ENCODE measurements at places on chromosomes 6 and 20.

DNA sequence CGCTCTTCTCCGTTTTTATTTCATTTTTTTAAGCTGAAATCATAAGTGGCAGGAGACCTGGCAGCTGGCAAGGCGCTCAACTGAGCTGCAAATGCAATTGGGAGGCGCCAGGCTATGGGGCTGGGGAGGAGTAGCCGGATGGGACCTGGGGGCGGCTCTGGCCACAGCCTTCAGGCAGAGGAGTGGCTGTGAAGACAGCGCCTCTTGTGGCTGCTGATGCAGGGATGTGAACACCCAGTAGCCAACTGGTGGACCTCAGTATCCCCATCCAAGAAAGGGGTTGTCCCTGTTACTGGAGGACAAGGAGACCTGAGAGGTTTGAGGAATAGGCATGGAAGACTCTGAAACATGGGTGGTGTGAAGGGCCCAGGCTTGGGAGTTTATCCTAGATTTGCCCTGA, 12.6 kb downstream of the KCNK17 start:
- no peak for DNase-seq

GRCh38 chr20:1805161-1805581, 90.0 kb upstream of the SIRPA start:
- no peak for DNase-seq

GRCh38 chr6:11732036-11732631, 46.5 kb downstream of the ADTRP start:
- peak; percentile 88 for DNase-seq

DNA sequence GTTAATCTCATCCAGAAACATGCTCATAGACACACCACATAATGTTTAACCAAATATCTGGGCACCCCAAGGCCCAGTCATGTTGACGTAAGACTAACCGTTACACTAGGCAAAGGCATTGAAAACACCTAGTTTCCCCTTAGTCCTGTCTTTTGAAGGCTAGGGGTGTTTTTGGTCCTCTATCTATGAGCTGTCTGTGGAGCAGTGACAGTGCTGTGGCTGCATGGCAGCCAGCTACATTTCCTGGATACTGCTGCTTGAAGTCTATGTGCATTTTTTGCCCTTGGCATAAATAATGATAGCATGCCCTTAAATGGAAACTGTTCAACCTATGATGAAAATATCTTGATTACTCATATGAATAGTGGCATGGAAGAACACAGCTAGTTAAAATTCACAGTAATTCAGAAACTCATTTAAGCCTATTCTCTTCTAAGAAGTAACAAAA, 18.6 kb downstream of the FARS2 start:
- DNase-seq, result no peak

- DNase-seq, result no peak
These were observed 528.5 kb upstream of the BTBD3 start for GRCh38 chr20:11389186-11389585.

DNA sequence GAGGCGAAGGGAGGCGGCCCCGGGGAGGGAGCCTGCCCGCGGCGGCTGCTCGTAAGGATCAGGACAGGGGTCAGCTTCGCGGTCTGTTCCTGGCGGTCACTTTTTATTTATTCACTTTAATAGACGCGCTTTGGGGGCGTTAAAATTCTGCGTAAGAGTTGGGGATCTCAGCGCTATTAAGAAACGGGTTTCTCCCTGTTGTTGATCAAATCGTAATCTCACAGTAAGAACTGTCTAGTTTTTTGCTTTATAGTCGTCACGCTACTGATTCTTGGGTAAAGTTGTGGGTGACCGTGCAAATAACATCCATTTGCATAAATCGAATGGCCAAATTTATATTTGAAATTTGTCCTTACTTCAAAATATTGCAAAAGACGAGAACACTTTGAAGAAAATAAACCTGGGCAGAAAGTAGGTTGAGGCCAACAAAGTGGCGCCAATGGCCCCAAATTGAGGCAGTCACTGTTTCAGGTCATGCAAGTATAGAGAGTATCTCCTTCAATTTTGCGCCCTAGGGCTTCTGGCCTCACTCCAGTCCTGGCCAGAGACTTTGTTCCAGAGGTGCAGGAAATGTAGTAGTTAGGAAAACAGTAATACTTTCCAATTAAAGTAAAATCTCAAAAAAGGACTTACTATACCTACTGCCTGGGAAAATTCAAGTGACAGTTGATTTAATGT, 963 bp upstream of the RMND1 start:
- no peak for DNase-seq

GRCh38 chr6:128155826-128156225, 255.0 kb upstream of the THEMIS start:
- DNase-seq, result no peak

Data from suprapubic skin (tissue), 4 donors.